Mucosa of gallbladder (tissue), 1 donor: ENCODE measurements at places on chromosomes 1 and 21.

GRCh38 chr1:236021424-236022135 is 43.3 kb downstream of the NID1 start:
- no peak for DNase-seq

- DNase-seq = no peak
Observed at GRCh38 chr1:15618077-15618654, 908 bp downstream of the DDI2 start.

- no peak for DNase-seq
Observed at GRCh38 chr1:38567401-38567800, 292.2 kb downstream of the RRAGC start.

DNA sequence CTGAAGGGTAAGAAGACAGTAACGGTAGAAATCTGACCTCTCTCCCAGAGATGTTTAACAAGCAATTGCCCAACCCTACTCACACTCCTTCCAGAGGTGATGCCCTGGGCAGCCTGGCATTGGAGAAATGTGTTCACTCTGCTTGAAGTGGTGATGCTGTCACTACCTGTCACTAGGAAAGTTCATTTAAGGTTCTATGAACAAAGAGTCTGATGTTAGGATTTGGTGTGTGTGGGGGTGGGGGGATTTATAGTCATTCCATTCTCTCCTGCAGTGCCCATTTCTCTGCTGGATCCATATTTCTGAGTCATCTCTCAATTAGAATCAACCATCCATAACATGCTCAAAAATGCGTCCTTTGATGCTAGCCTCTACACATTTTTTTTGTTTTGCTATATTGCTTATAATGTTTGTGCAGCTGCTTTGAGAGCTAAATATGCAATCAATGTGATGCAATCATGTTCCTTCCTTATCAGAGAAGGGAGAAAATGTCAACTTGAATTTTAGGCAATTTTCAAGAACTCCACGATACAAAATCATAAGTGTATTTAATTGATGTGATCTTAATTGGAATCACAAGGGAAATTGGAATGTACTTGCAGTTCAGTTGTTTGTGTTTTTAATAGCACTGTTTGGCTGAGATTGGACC is 173.9 kb downstream of the DUSP10 start:
- no peak for DNase-seq

GRCh38 chr21:28936036-28936435 is 56.6 kb downstream of the LTN1 start:
- DNase-seq = no peak

- peak; percentile 82 for DNase-seq
Observed at GRCh38 chr1:234975122-234975940, 153.3 kb downstream of the TOMM20 start.

- peak; percentile 79 for DNase-seq
Observed at GRCh38 chr1:109619576-109620400, at the start of the genes AMPD2 and GNAT2. Gene AMPD2 (plus strand): TSS chr1:109619837. CDS start chr1:109621176, 1,339 bp downstream. Gene GNAT2 (minus strand): TSS chr1:109619616. CDS start chr1:109612870, 6,746 bp downstream.

GRCh38 chr1:18927654-18928272 is 25.4 kb upstream of the ALDH4A1 start:
- DNase-seq = no peak

DNA sequence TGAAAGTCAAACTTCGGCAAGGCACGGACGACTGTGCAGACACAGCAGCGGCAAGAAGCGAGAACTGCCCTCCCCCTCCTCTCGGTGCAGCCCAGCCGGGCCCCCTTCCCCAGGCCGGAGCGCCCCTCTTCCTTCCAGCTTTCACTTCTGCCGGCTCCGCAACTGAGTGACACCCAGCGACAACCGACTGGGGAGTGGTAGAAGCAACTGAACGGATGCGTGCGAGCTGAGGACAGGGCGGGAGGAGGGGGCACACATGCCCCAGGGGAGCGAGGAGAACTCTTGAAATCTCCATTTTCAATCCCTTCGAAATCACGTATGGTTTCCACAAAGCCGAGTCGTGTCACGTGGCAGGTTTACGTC is 146.6 kb downstream of the PGBD5 start:
- DNase-seq = no peak

DNA sequence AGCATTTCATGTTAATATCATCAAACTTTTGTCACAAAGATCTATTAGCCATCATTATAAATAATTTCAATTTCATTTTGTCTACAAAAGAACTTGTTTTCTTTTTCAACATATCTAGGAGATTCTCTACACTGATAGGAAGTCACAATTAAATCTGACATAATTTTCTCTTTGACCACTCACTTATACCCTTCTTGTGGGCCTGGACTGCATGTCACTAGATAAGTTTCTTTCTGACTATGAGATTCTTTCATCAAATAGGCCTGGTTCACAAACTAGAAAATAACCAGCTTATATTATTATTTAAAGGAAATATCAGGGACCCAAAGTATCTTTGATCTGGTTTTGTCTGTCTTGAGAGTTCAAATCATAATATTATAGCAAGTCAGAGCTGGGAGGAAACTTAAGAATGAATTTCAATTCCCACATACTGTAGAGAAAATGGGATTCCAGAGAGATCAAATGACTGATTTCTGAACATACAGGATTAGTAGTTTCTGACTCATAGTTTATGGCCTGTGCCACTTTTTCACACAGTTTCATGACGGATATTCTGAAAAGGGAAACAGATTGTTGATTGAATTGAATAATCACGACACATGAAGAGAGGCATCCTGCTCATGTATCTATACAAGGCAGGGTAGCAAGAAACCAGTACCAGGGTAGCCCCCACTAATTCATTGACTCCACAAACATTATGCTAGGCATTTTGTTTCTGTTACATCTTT is 355.8 kb downstream of the GPATCH2 start:
- DNase-seq = no peak

GRCh38 chr1:246219508-246220030 is 287.5 kb downstream of the SMYD3 start:
- no peak for DNase-seq

DNA sequence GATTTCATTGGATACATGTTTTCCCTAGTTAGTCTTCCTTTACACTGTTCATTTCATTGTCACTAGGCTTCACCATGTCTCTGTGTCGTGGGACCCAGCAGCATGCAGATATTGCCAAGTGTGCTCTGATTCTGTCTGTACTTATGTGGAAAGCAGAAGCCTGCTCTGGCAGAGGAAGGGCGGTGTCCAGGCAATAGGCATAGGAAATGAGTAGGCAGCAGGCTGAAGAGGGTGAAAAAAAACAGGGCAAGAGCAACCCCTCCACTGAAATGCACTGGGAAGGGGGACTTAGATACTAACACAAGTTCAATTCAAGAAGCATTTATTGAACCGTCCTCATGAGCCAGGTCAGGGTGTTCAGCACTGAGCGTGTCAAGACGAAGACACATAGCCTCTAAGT is 85.2 kb upstream of the VAV3 start:
- DNase-seq = no peak

DNA sequence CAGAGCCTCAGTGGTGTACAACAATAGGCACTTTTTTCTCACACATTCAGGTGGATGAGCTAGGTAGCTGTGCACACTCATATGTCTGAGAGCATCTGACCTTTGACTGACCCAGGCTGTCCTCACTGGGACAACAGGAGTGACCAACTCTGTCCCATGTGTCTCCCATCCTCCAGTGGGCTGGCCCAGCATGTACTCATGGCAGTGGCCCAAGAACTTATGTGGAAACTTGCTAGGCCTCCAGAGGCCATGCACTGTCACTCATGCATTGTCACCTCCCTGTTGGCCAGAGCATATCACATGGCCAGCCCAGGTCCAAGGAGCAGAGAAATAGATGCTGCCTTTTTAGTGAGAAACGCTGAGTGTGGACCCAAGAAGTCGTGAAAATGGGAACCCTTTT is 158.8 kb downstream of the IGSF21 start:
- no peak for DNase-seq

- DNase-seq = no peak
Observed at GRCh38 chr1:240808381-240808780, 196.4 kb upstream of the GREM2 start.

- DNase-seq = peak; percentile 6
Observed at GRCh38 chr1:29970747-29971325, 734.5 kb downstream of the PTPRU start.

- DNase-seq = no peak
Observed at GRCh38 chr21:44556879-44557278, 1.7 kb downstream of the KRTAP10-3 start.

GRCh38 chr1:37691497-37692077 is 729 bp upstream of the CDCA8 start:
- peak; percentile 21 for DNase-seq

- DNase-seq = peak; percentile 24
Observed at GRCh38 chr21:46110499-46111192, 12.7 kb downstream of the COL6A2 start.
